Activated CD8-positive, alpha-beta T cell treated with anti-CD3 and anti-CD28 coated beads, Interleukin-2, amount 10 ng/mL, durations not matched to agents 7 days and 5 days (primary cell): ENCODE measurements at places on chromosomes 5 and 9. TPM values are rescaled to one million over a fixed set of nuclear protein-coding genes. Genes with fewer than 3 reads are reported as not detected.

The TERT gene
- total RNA-seq, result 0.44 TPM

The PIP5K1B gene
- 0.16 TPM for total RNA-seq

The CAMK2A gene
- total RNA-seq, result not detected

DNA sequence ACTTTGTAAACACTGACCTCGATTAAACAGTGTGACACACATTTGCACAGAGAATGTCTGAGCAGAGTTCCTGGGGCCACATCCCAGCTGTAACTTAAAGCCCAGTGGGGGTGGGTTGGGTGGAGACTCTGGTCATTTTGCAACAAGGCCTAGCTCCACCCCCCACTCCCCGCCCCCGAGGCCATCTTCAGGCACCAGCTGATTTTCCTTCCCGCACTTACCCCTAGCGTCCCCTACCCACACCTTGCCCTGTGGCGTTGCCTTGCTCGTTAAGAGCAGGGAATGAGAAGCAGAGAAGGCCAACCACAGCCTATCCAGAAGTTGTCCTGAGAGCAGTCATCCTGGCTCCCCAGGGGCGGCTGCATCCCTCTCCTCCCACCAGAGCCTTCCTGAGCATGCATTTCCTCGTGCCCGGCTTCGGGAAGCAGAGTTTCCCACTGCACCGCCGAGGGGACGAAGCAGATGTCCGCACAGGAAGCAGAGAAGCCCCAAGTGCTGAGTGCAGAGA, 101.7 kb upstream of the SARDH start:
- H3K27ac ChIP-seq, result no peak overlapping the region
- no peak overlapping the region for H3K4me3 ChIP-seq
- DNase-seq, result no peak
- peaks cover under 1% of the 10 kb centered on the region for H3K4me1 ChIP-seq
- no peaks in the 10 kb centered on the region for H3K27me3 ChIP-seq

The ANKRD31 gene
- total RNA-seq, result 0.26 TPM

DNA sequence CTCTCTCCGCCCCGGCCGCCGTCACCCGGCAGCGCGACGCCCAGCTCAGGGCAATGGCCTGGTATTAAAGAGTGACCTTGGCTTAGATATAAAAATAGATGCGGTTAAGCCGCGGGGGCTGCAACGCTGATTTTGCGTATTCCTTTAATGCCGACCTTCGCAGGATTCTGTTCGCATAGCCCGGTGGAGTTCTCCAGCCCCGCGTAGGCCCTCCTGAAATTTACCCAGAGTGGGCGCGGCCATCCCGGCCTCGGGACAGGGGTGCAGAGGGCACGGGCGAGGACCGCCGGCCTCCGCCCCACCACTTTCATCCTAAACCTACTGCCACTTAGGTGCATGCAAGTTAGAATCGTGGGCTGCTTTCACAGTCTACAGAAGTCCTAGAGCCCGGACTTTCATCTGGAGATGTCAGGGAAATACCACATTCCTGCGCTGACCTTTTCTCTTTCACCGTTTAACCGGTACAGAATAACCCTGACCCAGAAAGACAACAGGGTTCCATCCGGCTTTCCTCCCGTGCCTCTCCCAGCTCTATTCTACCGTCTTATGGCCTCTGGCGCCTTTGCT, 492 bp upstream of the FAM169A start:
- H3K27me3 ChIP-seq, result peaks cover 14% of the 10 kb centered on the region
- peak overlapping the region; percentile 77 for H3K4me3 ChIP-seq
- H3K36me3 ChIP-seq, result peaks cover 3% of the 10 kb centered on the region
- peaks cover 18% of the 10 kb centered on the region for H3K4me1 ChIP-seq

GRCh38 chr9:116144555-116144954, 9.0 kb upstream of the PAPPA start:
- DNase-seq, result no peak
- no peaks in the 10 kb centered on the region for H3K36me3 ChIP-seq
- no peaks in the 10 kb centered on the region for H3K27me3 ChIP-seq
- H3K4me3 ChIP-seq, result no peak overlapping the region
- no peaks in the 10 kb centered on the region for H3K4me1 ChIP-seq

GRCh38 chr9:128094950-128095544, 27.0 kb downstream of the SLC25A25 start:
- H3K27ac ChIP-seq, result peak overlapping the region; percentile 79
- no peak overlapping the region for H3K4me3 ChIP-seq
- no peaks in the 10 kb centered on the region for H3K27me3 ChIP-seq
- peaks cover 24% of the 10 kb centered on the region for H3K36me3 ChIP-seq
- no peak for DNase-seq

DNA sequence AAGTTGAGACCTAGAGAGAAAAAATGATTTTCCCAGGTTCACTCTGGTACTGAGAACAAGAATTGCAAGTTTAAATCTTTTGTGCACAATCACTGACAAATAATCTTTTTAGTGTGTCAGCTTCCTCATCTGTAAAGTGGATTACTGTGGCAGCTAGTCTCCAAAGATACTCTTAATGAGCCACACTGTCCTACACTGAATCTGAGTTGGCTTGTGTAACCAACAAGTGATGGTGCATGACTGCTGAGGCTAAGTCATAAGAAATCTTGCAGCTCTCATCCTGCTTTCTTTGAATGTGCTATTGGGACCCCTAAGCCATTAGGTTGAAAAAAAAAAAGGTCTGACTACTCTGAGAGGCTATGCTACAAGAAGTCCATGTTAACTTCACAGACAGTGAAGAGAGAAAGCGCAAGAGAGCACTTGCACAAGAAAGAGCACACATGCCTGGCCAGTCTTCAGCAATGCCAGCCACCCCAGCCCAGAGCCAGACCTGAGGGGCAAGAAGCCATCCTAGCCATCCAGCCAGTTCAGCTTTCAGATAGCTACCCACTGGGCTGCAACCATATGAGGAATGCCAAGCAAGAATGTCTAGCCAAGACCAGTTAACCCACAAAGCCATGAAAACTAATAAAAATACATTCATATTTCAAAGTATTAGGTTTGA, 419.4 kb downstream of the RAB3C start:
- no peak overlapping the region for H3K4me3 ChIP-seq
- no peak overlapping the region for H3K27ac ChIP-seq
- H3K27me3 ChIP-seq, result no peaks in the 10 kb centered on the region
- no peak for DNase-seq
- peaks cover 41% of the 10 kb centered on the region for H3K36me3 ChIP-seq
- H3K4me1 ChIP-seq, result peaks cover 51% of the 10 kb centered on the region

GRCh38 chr5:113969901-113970300, 392.0 kb upstream of the KCNN2 start:
- no peaks in the 10 kb centered on the region for H3K27me3 ChIP-seq
- H3K27ac ChIP-seq, result no peak overlapping the region
- no peaks in the 10 kb centered on the region for H3K4me1 ChIP-seq

DNA sequence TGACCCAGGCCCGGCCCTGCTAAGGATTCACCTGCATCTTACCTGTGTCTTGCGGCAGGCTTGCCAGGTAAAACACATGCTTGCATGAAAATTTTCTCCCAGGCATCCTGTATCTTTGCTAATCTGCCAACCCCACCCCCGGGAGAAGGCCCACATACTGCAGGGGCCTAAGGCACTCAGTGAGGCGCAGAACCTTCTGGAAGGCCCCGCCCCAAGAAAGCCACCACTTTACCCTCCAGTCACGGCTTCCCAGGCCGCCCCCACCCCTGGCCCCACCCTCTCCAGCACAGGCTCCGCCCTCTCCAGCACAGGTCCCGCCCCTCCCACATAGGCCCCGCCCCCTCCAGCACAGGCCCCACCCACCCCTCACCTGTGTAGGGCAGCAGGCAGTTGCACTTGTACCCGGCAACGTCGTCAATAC, 29.8 kb upstream of the SEC16A start:
- H3K4me3 ChIP-seq, result no peak overlapping the region
- H3K4me1 ChIP-seq, result no peaks in the 10 kb centered on the region
- no peak overlapping the region for H3K27ac ChIP-seq

- H3K4me1 ChIP-seq, result peaks cover 22% of the 10 kb centered on the region
- peaks cover 9% of the 10 kb centered on the region for H3K36me3 ChIP-seq
- DNase-seq, result peak; percentile 74
- no peaks in the 10 kb centered on the region for H3K27me3 ChIP-seq
Observed at GRCh38 chr9:6680797-6681146, 35.2 kb upstream of the GLDC start.

The FRMD3 gene
- 0.74 TPM for total RNA-seq

DNA sequence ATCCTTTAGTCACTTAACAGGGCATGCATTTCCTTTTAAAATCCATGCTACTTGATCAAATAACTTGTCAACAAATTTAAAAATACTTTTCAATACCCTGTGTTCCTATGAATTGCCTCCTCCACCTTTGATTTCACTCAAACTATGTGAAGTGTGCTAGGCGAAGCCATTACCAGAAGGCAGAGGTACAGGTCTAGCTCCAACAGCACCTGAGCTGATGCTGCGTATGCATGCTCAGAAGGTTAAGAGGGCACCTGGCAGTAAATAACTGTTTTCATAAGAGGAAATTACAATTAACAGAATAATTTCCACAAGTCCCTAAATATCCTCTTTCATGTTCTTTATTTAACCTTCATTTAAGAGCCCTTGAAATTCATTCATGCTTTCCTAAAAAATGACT, 251.8 kb downstream of the EFNA5 start:
- no peak overlapping the region for H3K27ac ChIP-seq
- DNase-seq, result no peak
- H3K36me3 ChIP-seq, result no peaks in the 10 kb centered on the region
- H3K4me1 ChIP-seq, result no peaks in the 10 kb centered on the region
- H3K4me3 ChIP-seq, result no peak overlapping the region

DNA sequence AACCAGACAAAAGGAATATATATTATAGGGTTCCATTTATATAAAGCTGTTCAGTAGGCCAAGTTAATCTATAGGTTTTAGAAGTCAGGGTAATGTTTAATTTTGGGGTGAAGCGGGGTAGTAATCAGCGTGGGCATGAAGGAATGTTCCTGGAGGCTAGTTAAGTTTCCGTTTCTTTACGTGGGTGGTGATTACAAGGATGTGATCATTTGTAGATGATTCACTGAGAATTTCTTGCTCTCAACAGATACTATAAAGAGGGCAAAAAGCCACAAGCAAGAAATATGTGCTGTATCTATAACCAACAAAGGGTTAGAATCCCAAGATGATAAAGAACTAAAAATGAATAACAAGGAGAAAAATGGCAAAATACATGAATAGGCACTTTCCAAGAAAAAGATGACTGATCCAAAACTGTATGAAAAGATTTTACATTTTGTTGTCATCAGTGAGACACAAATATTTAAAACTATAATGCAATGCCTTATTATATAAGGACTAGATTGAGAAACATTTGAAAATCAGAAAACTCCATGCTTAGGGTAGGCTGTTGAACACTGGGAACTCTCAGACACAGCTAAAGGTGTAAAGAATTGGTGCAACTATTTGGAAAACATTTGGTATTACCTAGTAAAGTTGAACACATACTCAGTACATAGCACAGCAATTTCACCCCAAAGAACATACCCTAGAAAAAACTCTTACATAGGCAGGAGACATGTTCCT, 224.3 kb upstream of the S1PR3 start:
- H3K4me1 ChIP-seq, result no peaks in the 10 kb centered on the region
- no peaks in the 10 kb centered on the region for H3K36me3 ChIP-seq
- DNase-seq, result no peak
- H3K27me3 ChIP-seq, result peaks cover 20% of the 10 kb centered on the region
- no peak overlapping the region for H3K27ac ChIP-seq

DNA sequence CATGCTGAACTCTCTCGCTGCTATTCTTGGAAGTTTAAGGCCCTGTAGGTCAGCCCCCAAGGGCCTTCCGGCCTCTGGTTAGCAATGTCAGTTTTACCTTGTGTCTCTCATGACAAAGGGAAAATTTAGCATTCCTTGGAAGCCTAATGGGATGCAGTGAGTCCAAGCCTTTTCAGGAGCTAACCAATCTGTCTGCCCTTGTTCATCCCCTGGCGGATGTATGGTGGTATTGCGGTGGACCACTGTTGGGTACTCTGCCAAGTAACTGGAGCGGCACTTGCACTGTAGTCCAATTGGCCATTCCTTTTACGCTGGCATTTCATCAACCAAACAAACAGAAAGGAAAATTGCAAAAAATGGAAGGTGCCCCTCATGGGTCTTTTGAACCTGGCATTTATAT, 318.4 kb upstream of the NMUR2 start:
- no peaks in the 10 kb centered on the region for H3K36me3 ChIP-seq
- H3K4me3 ChIP-seq, result no peak overlapping the region
- H3K27me3 ChIP-seq, result no peaks in the 10 kb centered on the region
- H3K27ac ChIP-seq, result no peak overlapping the region

- no peaks in the 10 kb centered on the region for H3K36me3 ChIP-seq
- H3K27me3 ChIP-seq, result no peaks in the 10 kb centered on the region
- H3K27ac ChIP-seq, result no peak overlapping the region
- no peak for DNase-seq
Observed at GRCh38 chr5:30991462-30991861, 202.0 kb upstream of the CDH6 start.

The DAB2 gene
- total RNA-seq, result not detected

- H3K36me3 ChIP-seq, result no peaks in the 10 kb centered on the region
- H3K27ac ChIP-seq, result no peak overlapping the region
- H3K4me1 ChIP-seq, result no peaks in the 10 kb centered on the region
- no peak for DNase-seq
Observed at GRCh38 chr5:14342306-14342705, 199.2 kb downstream of the TRIO start.

DNA sequence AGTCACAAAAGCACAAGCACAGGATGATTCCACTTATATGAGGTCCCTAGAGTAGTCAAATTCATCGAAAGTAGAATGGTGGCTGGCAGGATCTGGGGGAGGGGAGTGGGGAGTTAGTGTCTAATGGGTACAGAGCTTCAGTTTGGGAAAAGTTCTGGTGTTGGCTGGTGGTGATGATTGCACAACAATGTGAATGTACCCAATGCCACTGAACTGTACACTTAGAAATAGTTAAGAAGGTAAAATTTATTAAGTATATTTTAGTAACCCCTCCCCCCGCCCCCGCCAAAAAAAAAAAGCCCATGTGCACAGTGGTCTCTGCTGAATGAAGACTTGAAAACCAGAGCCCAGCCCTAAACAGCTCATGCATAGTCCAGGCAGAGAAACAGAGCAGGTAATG, 24.8 kb upstream of the GTF3C5 start:
- H3K27ac ChIP-seq, result no peak overlapping the region
- peaks cover 33% of the 10 kb centered on the region for H3K27me3 ChIP-seq
- H3K4me1 ChIP-seq, result peaks cover 18% of the 10 kb centered on the region
- DNase-seq, result no peak

- H3K27me3 ChIP-seq, result no peaks in the 10 kb centered on the region
- H3K36me3 ChIP-seq, result no peaks in the 10 kb centered on the region
- no peaks in the 10 kb centered on the region for H3K4me1 ChIP-seq
- H3K27ac ChIP-seq, result no peak overlapping the region
Observed at GRCh38 chr5:103362211-103362610, 103.6 kb downstream of the MACIR start.

GRCh38 chr5:92179651-92180050, 796.5 kb upstream of the ARRDC3 start:
- no peak overlapping the region for H3K27ac ChIP-seq
- no peak overlapping the region for H3K4me3 ChIP-seq
- DNase-seq, result no peak
- H3K27me3 ChIP-seq, result no peaks in the 10 kb centered on the region
- no peaks in the 10 kb centered on the region for H3K4me1 ChIP-seq
- no peaks in the 10 kb centered on the region for H3K36me3 ChIP-seq

GRCh38 chr5:177094224-177095087, 7.7 kb downstream of the FGFR4 start:
- peaks cover 5% of the 10 kb centered on the region for H3K27me3 ChIP-seq
- no peak overlapping the region for H3K4me3 ChIP-seq
- H3K36me3 ChIP-seq, result no peaks in the 10 kb centered on the region
- H3K27ac ChIP-seq, result no peak overlapping the region
- H3K4me1 ChIP-seq, result no peaks in the 10 kb centered on the region

The SPARC gene
- not detected for total RNA-seq

The WDR38 gene
- not detected for total RNA-seq
